Glomerular endothelial cell (primary cell): ENCODE measurements at places on chromosomes 12 and 14. TPM values are rescaled to one million over a fixed set of nuclear protein-coding genes. Genes with fewer than 3 reads are reported as not detected.

- DNase-seq = no peak
These were observed 306.6 kb upstream of the MIS18BP1 start for GRCh38 chr14:45559626-45560025.

DNA sequence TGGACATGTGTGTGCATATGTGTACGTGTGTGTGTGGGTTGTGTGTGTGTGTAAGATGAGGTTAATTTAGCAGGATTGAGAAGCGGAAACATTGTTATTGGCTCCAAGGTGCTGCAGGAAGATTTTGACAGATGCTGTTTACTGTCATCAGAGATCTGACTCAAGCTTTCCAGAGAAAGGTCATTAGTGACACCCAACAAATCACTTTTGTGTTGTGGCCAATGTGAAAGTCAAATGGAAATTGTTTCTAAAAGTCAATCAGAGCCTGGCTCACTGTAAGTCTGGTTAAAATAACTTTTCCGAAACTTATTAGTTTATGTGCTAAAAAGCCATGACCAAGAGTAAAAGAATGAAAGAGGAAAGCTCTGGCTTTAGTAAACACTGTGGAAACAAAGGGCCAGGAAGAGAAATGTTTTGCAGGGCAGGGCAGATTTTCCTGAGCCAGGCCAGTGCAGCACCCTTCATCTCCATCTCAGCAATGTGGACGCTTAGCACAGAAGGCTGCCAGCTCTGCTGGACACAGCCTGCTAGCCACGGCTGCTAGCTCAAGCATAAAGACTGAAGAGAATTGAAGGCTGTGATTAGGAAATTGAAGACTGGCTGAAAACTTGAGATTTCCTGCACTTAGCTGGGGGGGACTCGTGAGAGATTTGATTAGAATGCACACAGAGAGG is 235.8 kb downstream of the NEDD1 start:
- no peak for DNase-seq

GRCh38 chr12:97118796-97119375 is 211.8 kb downstream of the NEDD1 start:
- no peak for DNase-seq

GRCh38 chr12:109578330-109578927 is 4.8 kb downstream of the MVK start:
- no peak for DNase-seq

- no peak for DNase-seq
These were observed 2.9 kb downstream of the RAD52 start for GRCh38 chr12:946631-947030.

DNA sequence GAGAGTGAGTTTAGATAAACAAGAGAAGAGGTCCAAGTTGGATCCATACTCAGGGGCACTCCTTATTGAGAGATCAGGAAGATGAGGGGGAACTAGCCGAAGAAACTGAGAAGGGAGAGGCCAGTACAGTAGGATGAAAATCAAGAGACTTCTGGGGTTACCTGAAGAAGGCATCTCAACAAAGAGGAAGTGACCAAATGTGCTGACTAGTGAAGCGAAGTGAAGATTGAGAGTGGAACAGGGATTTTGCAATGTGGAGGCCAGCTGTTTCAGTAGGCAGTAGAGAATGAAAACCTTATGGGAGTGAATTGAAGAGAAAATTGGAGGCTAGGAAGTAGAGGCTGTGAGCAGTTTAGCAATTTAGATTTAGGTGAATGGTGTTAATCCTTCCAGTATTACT is 153.0 kb downstream of the SYNE2 start:
- DNase-seq = no peak

DNA sequence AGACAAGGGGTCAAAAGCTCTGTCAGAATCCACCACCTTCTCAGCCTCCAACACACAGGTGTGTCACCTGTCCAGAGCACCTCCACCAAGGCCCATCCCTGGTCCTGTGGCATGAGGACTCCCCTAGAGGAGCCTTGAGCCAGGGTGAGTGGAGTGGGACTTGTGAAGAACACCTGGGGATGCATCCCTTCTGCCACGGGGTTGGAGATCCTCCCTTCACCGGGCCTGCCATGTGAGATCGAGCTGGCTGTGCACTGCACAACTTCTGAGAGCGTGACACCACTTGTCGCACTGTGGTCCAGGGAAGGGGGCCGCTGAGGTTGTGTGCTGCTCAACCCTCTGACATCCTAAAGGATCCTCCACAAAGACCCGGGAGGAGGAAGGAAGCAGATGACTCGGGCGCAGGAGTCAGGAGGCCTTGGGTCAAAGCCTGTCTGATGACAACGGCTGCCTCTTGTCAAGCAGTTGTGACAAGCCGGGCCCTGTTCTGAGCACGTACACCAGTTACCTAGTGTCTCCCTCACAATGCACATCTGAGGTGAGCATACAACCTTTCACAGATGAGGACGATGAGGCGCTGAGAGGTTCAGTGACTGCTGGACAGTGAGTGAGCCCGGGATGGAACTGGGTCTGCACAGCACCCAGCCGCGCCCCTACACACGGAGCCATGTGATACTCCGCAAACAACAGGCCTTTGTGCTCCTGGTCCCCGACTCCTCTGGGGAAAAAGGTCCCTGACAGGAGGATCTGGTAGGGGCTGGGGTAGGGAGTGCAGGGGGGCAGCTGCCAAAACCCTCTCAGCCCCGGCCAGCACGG is 35.6 kb downstream of the CHGA start:
- DNase-seq = no peak

- no peak for DNase-seq
These were observed 228.9 kb upstream of the CAND1 start for GRCh38 chr12:67039995-67040860.

GRCh38 chr14:100320157-100320856 is 2.8 kb upstream of the SLC25A47 start:
- no peak for DNase-seq

GRCh38 chr12:100279607-100280244 is 12.7 kb downstream of the SCYL2 start:
- DNase-seq = no peak

- DNase-seq = no peak
These were observed 111.8 kb upstream of the DNM1L start for GRCh38 chr12:32567296-32567674.

DNA sequence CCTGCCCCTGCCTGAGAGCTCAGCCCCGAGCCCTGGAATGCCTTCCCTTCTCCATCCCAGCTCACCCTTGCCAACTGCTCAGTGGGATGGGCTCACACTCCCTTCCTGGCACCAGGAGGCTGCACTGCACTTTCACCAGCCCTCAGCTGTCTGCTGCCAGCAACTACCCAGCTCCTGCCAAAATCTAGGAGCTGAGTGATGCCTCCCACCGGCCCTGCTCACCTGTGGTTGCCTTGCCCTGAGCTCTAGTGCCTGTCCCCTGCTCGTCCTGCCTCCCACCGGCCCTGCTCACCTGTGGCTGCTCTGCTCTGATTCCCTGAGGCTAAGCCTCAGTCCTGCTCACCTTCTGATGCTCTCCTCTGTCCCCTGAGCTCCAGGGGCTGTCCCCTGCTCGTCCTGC is 119.8 kb downstream of the TMEM121 start:
- DNase-seq = no peak

GRCh38 chr14:61281186-61281947 is at the start of gene TMEM30B:
Gene TMEM30B, minus strand, starts transcription at chr14:61281338. Its CDS starts 191 bp downstream, at chr14:61281147.
- DNase-seq = no peak

- no peak for DNase-seq
These were observed 91.1 kb downstream of the MYF5 start for GRCh38 chr12:80807640-80808288.

DNA sequence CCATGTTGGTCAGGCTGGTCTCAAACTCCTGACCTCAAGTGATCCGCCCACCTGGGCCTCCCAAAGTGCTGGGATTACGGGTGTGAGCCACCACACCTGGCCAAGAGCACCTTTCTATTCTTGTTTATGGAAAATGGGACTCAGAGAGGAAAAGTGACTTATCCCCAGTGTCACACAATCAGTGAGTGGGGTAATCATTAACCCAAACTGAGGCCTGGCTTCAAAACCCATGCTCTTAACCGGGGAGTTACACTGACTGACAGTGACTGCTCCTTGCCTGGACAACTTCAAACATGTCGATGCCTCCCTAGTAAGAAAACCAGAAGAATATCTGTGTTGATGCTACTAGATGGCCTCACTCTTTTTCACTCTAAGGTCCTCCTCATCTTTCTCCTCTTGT is 7.3 kb downstream of the CLEC7A start:
- DNase-seq = no peak

DNA sequence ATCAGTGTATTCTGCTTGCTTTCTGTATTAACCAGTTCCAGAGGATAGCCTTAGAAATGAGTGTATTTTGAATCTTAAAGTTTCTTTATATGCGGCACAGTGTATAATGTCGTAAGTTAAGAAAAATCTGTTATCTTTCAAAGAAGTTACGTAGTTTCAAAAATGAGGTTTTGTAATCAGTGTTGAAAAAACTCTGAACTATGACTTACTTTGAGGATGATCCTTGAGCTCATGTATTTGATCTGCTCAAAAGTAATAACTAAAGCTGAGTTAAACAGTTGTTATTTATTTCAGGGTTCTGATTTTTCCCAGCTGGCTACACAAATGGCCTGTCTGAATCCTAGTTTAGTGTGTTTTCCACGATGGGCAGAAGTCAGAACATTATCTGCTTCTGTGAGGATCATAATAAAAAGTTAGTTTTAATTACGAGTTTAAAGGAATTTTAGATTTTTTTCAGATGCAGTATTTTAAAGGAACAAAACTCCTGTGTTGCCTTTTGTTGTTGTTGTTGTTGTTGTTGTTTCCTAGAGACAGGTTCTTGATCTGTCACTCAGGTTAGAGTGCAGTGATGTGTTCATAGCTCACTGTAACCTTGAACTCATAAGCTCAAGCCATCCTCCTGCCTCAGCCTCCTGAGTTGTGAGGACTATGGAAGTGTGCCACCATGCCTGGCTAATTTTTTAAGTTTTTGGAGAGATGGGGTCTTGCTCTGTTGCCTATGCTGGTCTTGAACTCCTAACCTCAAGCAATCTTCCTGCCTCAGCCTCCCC is 52.9 kb downstream of the GPATCH2L start:
- no peak for DNase-seq

- DNase-seq = no peak
These were observed 135.9 kb downstream of the TMEM30B start for GRCh38 chr14:61145034-61145902.

GRCh38 chr12:11651381-11651780 is 1.9 kb downstream of the ETV6 start:
- DNase-seq = no peak

- no peak for DNase-seq
These were observed 9.9 kb downstream of the LRRC74A start for GRCh38 chr14:76836029-76836630.

- no peak for DNase-seq
These were observed 88.3 kb upstream of the AMN1 start for GRCh38 chr12:31817120-31817519.

DNA sequence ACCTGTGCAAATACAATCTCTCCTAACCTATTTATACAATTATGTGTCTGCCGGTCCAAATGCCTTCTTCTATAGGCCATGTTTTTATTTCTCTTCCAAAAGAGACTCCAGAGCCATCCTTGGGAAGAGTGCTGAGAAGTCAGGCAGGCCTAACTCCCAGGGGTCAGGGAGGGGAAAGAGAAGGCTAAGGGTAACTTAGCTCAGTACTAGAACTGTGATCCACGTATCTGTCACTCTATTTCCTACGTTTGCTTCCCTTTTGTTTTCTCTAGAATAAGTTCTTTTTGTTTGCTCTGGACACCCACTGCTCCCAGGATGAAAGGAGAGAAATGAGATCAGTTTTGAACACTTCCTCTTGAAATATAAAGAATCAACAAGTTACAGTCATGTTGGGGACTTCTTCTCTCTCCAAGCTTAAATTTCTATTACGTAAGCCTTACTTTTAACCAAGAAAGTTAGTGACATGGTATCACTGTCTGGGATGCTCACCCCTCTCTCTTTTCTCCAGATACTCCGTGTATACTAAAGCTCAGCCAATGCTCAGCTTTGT is 79.2 kb downstream of the DAD1 start:
- DNase-seq = no peak

GRCh38 chr12:94333396-94333795 is 126.3 kb downstream of the CEP83 start:
- no peak for DNase-seq

DNA sequence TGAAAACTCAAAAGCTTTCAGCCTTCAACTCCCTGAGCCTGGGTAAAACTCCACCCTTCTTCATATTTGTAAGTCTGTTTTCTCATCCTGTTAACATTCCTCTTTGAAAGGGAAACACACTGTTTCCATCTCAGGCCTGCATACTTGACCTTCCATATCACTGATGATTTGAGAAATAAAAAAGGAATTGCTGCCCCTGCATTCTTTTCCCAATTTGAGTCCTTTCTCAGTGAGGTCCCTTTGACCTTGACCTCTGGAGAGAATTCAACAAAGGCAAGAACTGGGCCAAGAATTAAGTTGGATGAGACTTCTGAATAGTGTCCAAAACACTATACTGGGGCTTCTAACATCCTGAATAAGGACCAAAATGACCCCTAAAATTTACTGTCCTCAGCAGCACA is 108.0 kb downstream of the AEBP2 start:
- no peak for DNase-seq

- DNase-seq = no peak
These were observed 187.4 kb downstream of the KLHL28 start for GRCh38 chr14:44774396-44774795.

- peak; percentile 75 for DNase-seq
These were observed at the start of gene EAPP for GRCh38 chr14:34539407-34540180. Gene EAPP, minus strand, starts transcription at chr14:34539701. Its CDS starts 73 bp downstream, at chr14:34539628.

GRCh38 chr12:5511644-5512600 is 80.0 kb downstream of the NTF3 start:
- no peak for DNase-seq

- DNase-seq = no peak
These were observed 992 bp downstream of the CPSF2 start for GRCh38 chr14:92122761-92123160.

DNA sequence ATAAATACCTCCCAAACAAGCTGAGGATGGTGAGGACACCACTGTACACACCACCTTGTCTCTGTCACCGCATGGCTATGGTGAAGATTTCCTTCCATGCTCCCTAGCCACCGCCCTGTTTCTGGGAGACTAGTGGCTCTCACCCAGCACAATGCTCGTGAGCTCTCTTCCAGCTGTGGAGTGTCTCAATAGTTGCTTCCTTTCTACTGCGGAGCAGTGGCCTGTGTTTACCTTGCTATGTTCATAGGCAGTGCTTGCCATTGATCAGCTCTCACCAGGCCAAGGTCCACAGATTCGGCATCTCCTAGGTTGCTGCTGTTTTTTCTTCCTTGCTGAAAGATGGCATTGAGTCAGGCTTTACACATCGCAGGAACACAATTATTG is 313.6 kb upstream of the RTL1 start:
- DNase-seq = no peak

GRCh38 chr14:91424813-91425530 is 7.4 kb upstream of the CCDC88C start:
- DNase-seq = no peak

CNTN1 gene
- under 0.01 and 2.3 TPM in 2 replicates for total RNA-seq

PLCZ1 gene
- not detected in 2 replicates for total RNA-seq

NEUROD4 gene
- not detected in 2 replicates for total RNA-seq

HOXC11 gene
- 0.23 TPM in 1 of 2 replicates, not detected in the other for total RNA-seq

SLC25A47 gene
- 0.05 TPM in 1 of 2 replicates, not detected in the other for total RNA-seq

SLC38A4 gene
- 0.10 TPM in 1 of 2 replicates, not detected in the other for total RNA-seq
